Suppressor macrophage (primary cell): ENCODE measurements at places on chromosomes 4 and X.

DNA sequence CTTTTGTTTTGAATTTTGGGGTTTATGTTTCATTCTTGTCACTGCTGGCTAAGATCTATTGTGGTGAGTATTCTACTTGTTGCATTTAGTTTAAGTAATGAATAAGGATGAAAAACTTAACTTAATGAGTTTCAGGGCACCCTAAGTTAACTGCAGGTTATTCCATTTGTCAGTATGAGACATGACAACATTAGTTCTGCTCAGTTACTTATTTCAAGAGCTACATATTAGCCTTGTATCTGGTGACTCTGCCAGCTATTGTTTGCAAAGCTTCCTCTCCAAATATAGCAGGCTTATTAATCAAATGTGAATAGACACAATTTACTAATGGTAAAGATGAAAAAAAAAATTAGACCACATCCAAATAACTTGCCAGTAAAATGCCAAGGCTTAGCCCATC, 567.1 kb downstream of the IL15 start:
- no peak for DNase-seq

DNA sequence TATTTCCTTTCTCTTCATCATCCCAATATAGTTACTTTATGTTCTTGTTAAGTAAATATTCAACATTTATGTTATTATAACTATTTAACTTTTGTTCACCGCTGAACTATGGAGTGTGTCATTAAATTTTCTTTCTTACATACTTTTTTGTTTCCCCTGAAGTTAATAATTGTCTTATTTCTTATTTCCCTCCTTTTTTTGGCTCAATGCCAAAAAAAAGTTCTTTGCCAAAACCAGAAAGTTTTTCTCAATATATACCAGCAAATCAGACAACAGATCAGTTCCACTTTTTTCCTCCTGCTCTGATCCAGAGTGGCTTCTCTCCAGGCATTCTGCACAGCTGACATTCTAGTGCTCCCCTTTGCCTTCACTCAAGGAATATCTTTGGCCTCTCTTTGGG, 187.0 kb upstream of the PPARGC1A start:
- DNase-seq = peak; percentile 1

- no peak for DNase-seq
Observed at GRCh38 chr4:47882228-47882627, 32.2 kb downstream of the NFXL1 start.

GRCh38 chr4:176949029-176949428, 156.3 kb upstream of the VEGFC start:
- DNase-seq = no peak

GRCh38 chrX:30144971-30145731, 70.2 kb upstream of the MAGEB2 start:
- no peak for DNase-seq

- no peak for DNase-seq
Observed at GRCh38 chrX:11663875-11664210, 1.9 kb downstream of the ARHGAP6 start.

GRCh38 chrX:12767856-12768255, 23.4 kb upstream of the PRPS2 start:
- DNase-seq = no peak

DNA sequence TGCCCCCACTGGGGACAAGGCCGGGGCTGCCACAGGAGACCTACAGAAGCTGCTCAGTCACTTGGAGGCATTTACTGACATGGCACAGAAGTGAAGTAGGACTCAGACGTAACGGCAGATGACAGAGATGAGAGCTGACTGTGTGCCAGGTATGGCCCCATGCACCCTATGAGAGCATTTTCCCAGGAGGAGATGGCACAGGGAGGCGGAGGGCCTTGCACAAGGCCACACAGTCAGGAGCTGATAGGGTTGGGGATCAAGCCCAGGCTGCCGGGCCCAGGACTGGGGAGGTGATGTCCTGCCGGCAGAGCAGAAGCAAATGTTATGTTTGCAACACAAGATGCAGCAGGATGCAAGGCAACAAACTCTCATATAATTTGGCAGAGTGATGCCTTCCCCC, 34.1 kb downstream of the NAT8L start:
- DNase-seq = no peak

GRCh38 chr4:152817331-152817730, 37.6 kb downstream of the ARFIP1 start:
- no peak for DNase-seq

DNA sequence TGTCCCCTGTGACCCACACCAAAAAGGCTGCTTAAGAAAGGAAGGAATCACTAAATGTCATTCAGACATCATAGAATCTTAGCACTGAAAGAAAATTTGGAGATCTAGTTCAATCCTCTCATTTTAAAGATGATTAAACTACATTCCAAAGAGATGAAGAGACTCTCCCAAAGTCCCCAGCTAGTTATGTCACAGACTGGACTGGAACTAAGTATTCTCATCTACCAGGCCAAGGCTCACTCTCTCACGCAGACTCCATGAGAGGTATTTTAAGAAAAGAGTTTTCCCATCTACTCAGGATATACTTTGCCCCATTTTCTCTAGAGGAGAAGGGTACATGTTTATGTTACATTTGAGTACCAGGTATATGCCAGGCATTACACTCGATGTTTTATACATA, 6.9 kb downstream of the FABP2 start:
- DNase-seq = no peak

- DNase-seq = no peak
Observed at GRCh38 chr4:161148051-161148450, 1015.7 kb downstream of the FSTL5 start.

GRCh38 chr4:53191997-53192396, 173.9 kb downstream of the SCFD2 start:
- DNase-seq = no peak

DNA sequence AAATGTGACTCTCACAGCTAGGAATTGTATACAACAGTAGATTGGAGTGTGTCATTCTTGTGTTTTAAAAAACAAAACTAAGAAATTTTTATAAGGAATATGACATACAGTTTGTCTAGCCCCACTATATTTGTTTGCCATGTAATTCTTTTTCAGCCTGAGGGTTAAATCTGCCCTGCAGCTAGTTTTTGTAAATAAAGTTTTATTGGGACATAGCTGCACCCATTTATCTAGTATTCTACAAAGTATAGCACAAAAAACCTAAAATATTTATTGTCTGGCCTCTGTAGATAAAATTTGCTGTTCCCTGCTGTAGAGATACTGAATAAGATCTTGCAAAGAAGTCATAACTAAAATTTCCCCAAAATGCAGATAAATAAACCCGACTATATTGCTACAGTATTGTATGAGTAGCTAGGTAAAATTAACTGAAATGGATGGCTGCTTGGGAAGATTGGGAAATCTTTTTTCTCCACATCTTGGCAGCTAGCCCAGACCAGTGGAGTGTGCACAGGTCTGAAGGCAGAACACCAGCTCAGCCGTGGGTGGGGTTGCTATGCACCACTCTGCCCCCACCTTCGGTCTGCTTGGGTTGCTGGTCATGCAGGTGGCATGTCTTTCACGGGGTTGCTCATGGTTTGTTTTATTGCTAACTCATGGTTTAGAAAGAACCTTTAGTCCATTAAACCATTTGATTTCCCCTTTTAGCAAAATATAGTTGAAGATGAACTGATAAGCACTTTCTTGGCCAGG, 127.9 kb downstream of the KLHL8 start:
- DNase-seq = peak; percentile 93

GRCh38 chrX:12898073-12898472, 8.3 kb upstream of the TLR8 start:
- no peak for DNase-seq

DNA sequence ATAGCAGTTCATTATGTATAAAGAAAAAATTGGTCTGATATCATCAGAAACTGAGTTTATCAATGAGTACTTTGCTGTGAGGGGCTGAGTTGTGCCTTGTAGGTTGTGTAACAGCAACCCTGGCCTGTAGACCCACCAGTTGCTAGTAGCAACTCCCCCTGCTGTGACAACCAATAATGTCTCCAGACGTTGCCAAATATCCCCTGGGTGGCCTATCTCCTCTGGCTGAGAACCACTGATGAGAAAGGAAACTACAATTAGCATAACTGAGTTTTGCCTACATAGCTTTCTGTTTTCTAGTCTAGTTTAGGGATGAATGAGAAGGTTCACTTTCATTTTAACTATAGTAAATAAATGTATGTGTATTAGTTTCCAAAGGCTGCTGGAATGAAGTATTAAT, 234.1 kb downstream of the CPE start:
- DNase-seq = no peak

DNA sequence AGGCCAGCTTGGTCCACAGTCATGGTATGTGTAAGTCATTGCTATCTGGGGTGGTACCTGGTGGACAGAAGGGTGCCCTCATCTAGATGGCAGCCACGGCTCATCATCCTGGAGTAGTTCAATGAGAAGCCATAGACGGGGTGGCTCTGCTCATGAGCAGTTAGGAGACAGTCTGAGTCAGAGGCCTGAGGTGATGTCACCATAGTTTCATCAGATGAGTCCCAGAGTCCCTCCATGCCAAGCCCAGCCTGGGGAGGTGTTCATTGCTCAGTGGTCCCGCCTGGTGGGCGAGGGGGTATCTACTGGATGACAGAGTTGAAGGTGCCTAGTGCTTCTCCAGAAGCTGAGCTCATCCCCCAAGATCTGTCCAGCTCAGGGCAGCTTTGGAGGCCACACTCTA, 49.8 kb downstream of the DLG3 start:
- DNase-seq = no peak

- DNase-seq = peak; percentile 56
Observed at GRCh38 chr4:83723609-83724008, 187.7 kb downstream of the GPAT3 start.

DNA sequence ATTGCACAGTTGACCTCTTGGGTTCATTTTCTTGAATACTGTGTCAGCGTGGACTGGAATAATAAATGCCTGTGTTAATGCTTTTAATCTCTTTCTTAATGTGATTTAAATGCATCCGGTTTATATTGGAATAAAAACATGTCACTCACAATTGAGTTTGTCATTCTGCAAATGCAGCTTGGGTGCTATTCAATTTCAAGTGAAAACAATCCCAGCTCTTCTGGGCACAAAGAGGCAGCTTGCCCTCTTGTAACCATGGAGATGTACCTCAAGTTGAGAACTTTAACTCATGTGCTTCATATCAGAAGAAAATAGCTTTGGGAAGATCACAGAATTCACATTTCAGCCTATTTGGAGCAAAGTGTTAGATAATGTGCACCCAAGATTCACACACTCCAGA, 355.7 kb upstream of the GNPDA2 start:
- DNase-seq = no peak

DNA sequence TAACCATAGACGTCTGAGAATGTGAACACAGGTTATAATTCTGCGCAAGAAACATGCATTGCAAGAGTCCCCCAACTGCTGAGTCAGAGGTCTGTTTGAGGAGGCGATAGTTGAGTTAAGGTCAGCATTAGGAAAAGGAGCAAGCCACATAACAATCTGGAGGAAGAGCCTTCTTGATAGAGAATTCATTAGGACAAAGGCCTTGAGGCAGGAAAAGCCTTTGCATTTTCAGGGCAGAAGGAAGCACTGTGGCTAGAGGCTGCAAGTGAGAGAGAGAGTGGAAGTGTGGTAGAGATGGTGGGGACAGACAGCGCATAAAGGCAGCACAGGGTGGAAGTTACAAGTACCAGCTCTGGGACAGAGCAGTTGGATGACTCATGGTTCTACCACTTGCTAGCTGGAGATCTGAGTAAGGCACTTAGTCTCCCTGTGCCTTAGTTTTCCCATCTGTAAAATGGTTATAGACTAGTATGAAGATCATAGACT, 125.8 kb upstream of the LNX1 start:
- peak; percentile 81 for DNase-seq

GRCh38 chr4:143412420-143412758, 75.7 kb downstream of the GAB1 start:
- no peak for DNase-seq

DNA sequence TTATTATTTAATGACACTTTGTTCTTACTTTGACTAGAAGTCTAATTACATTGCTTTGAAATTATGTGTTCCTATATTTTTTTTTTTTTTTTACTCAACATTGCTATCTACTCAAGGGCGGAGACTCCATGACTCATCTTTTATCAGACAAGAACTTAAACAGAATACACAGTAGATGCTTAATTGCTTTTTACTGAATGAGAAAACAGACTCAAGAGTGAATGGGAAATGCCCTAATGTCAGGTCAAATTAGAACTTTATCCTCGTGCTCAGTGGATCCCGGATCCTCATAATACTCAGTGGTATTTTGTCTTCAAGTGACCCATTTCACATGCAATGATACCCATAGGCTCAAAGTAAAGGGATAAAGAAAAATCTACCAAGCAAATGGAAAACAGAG, 954.5 kb upstream of the IGFBP7 start:
- no peak for DNase-seq

GRCh38 chr4:54224996-54225597, 4.0 kb upstream of the PDGFRA start:
- no peak for DNase-seq

- peak; percentile 11 for DNase-seq
Observed at GRCh38 chr4:125316791-125317524, 2.2 kb downstream of the FAT4 start.

GRCh38 chr4:44651425-44651824, at the start of gene YIPF7:
TSS of gene YIPF7 (minus strand) at chr4:44651625. CDS start at chr4:44650100, 1,525 bp downstream.
- no peak for DNase-seq

- DNase-seq = peak; percentile 57
Observed at GRCh38 chrX:110394651-110395050, 36.0 kb downstream of the RTL9 start.

GRCh38 chrX:124035657-124036056, 74.2 kb downstream of the STAG2 start:
- DNase-seq = no peak

- DNase-seq = peak; percentile 25
Observed at GRCh38 chr4:102308032-102308799, 37.1 kb downstream of the SLC39A8 start.

DNA sequence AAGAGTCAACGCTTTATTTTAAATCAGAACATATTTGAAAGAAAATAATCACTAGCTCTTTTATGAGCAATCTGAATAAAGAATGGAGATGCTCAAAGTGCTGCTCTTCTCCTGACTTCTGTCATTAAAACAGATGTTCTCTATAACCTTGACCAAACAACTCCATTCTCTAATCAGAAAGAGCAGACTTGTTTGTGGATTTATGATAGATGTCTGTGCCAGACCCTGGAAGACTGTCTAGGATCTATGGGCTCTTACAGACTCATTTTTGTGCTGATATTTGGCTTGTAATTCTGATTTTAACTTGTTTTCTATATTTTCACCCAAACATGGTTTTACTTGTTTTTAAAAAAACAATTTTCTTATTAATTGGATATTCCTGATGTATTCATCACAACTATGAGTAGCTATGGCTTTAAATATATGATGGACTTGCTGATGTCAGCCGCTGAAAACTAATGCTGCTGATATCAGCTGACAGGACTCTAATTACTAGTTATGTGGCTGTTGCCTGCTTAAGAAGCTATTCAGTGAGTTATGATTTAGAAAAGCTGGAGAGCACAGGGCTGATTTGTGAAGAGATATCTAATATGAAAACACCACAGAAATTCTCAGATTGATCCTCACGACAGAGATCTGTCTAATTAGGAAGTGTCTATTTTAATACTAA, 31.6 kb upstream of the MAML3 start:
- no peak for DNase-seq
